Mesothelial cell of epicardium (in vitro differentiated cells): ENCODE measurements at places on chromosomes 5 and 9.

DNA sequence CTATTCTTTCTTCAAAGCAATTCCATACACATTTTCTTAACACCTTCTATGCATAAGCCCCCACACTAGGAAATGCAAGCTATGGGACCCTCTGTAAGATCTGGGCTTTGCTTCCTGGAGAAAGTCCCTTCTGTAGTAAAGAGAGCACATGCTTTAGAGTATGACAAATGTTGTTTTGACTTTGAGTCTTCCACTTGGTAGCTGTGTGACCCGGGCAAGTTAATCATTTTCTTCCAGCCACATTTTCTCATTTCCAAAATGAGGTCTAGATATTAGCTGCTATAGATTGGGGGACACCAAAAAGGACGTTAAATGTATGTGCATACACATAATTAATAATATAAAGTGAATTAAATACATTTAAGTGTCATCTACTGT, 334.0 kb downstream of the NFIB start:
- DNase-seq = no peak

DNA sequence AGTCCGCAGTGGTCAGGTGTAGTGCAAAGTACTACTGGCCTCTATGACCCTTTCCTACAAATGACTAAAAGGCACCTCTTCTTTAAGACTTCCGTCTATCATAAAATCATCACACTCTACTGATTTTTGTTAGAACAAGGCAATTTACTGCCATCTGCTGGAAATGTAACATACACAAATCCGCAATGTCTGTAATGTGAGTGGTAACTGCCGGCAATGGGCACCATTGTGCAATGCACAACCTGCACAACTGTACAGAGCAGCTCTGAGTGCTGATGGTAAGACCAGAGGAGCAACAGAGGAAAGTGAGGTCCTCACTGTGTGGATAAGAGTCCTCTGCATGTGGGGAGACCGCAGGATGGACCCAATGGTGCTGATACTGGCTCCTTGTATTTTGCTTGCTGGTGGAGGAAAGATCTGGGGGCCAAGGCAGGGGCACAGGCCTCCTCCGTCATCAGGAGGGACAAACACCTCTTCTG, 103.7 kb downstream of the ATPSCKMT start:
- DNase-seq = no peak

DNA sequence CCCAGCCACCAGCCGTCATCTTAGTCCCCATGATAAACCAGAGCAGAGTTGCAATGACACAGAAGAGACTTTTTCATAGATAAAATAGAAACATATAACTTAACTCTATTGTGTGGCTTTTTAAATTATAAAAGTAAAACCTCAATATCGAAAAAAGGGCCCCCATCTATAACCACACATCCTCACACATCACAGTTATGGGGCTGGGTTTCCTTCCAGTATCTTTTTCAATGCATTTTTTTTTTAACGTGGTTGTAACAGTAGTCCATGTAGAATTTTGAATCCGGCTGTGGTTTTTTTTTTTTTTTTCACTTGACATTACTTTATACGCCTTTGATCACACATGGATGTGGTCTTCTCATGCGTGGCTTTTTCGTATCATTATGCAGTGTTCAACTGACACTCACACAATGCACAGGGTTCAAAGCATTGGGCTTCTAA, 77.4 kb downstream of the CFAP77 start:
- no peak for DNase-seq

DNA sequence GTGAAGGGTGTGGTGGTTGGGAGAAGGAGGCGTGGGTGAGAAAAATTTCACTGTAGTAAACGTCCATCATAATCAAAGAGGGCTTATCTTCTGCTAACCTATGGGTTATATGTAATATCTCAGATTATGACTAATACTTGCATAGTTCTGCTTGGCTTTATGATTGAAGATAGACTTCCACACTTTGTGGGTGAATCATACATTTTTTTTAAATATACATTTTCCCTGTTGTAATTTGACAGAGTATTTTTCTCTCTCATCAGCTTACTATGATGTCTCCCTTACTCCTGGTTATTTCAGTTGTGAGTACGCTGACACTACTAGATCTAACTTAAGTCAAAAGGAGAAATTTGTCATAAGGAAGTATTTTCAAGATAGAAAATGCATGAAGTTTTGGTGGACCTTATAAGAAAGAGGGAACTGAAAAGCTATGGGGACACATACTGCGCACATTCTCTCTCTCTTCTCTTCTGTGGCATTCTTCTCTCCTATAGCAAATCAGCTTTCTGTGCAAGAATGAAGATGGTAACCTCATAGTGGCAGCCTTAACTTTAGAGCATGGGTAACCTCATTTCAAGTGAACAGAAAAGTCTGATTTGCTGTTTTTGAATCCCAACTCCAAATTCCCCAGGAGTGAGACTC, 4.9 kb upstream of the JAK2 start:
- DNase-seq = no peak

DNA sequence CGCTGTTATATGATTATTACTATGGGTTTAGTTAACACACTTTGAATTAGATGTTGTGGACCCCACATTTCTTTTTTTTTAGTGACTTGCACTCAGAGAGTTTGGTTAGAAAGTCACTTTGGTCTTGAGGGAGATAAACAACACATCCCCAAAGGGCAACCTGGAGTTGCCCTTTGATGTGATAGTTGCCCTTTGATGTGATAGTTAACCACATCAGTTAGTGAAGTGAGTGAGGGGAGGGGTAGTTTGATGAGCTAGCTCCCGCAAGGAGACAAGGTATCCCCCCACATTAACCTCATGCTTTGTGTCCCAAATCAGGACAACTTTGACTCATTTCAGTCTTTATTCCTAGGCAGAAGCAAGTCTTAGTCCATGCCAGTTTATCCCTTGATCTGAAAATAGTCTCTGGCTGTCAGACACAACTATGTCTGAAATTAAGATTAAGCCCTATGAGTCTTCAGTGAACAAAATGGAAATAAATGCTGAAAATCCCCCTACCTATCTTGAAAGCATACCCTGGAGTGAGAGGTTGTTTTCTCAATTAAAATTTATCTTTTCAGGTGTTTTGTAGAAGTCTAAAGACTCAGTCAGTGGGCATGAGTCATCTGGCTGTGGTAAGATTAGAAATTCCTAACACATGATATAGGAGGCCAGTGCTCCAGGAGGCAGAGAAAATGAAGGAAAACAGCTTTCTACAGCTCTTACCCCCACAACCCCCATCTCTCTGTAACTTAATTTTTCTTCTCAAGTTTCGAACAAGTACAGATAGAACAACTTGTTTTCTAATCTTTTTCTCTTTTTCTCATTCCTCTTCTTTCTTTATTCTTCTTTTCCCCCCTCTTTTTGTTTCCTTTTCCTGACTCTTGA, 208.9 kb upstream of the DMRTA1 start:
- no peak for DNase-seq

- DNase-seq = no peak
Observed at GRCh38 chr9:8745347-8745746, 945.8 kb upstream of the DMAC1 start.

- no peak for DNase-seq
Observed at GRCh38 chr9:129584136-129584535, 36.8 kb downstream of the C9orf50 start.

- DNase-seq = no peak
Observed at GRCh38 chr5:88881571-88881971, 1.4 kb downstream of the MEF2C start.

DNA sequence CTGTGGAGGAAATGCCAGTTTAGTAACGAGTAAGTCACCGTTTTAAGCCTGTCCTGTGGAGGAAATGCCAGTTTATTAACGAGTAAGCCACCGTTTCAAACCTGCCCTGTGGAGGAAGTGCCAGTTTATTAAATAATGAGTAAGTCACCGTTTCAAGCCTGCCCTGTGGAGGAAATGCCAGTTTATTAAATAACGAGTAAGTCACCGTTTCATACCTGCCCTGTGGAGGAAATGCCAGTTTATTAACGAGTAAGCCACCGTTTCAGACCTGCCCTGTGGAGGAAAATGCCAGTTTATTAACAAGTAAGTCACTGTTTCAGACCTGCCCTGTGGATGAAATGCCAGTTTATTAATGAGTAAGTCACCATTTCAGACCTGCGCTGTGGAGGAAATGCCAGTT, 18.9 kb upstream of the PDCD6 start:
- DNase-seq = no peak

DNA sequence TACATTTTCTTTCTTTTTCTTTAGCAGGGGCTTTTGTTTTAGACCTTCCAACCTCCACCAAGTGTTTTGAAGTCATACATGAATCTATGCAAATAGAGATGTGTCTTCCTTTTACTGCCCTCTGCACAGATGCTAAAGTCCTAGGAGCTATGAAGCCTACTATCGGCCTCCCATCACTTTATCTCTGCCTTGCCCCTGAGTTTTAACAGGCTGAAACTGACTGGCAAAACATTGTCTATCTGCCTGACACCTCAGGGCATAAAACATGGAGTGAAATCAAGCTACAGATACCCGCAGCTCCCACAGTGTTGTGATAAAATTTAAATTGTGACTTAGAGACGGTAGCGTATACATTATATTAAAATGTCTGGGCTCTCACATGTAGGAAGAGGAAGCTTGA, 604.6 kb upstream of the C9orf72 start:
- no peak for DNase-seq

DNA sequence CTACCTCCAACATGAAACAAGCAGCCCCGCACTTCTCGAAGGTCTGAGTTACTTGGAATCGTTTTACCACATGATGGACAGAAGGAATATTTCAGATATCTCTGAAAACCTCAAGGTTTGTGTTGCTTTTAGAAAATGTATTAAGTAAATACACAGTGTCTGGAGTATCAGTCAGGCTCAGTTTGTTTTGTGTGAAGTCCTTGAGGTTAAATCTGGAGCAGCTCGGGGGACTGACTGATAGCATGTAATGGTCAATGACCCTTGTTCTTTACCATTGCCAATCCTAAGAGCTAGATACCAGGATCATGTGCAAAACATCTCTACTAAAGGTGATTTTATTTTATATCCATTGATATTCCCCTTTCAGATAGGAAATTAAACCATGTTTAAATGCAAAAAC, 26.9 kb upstream of the LNPEP start:
- DNase-seq = no peak

DNA sequence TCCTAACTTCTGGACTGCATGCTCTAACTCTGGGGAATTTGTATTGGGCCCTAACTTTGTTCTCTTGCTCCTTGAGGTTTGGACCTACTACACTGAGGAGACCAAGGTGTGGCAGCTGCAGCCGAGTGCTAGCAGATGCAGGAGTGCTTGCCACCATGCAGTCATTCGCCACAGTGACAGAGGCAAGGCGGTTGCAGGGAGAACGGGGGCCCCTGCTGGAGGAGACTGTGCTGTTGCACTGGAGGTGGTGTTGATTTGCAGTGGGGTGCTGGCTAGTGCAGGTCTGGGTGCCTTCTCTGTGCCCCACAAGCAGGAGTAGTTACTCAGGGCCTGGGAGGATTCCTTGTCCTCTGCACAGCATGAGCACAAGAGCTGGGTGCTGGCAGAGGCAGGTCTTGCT, 22.4 kb upstream of the DIRAS2 start:
- DNase-seq = no peak

DNA sequence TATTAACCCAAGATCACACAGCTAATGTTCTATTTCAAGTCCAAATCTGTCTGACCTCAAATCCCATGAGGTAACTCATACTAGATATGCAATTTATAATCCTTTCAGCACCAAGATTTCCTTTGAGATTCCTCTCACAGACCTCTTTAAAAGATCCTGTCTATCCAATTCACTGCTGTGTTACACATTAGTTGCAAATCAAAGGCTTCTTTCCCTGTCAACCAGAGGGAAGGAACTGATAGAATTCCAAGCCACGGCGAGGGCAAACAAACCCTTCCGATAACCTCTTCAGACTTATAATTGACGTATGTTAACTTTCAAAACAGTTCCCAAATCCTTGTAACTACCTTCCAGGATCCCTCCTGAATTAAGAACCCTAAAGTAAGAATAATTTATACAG, 168.9 kb downstream of the DRD1 start:
- no peak for DNase-seq

DNA sequence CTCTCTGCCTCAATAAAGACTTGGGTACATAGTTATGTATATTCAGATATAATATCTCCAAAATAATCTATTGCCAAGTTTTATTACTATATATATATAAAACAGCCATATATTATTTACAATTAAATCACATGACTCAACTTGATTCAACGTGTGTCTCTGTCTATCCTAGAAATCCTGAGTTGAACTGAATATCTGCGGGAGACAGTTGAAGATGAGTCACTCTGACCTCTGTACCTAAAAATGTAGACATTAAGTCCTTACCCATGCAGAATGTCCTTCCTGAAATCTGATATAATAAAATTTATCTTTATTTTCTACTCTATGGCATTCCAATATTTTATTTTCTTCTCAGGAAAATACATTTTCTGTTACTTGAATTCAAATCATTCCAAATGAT, 218.2 kb upstream of the PRDM9 start:
- DNase-seq = no peak

- DNase-seq = no peak
Observed at GRCh38 chr5:172168311-172168710, 19.7 kb downstream of the STK10 start.

- no peak for DNase-seq
Observed at GRCh38 chr5:116492776-116493175, 81.8 kb downstream of the SEMA6A start.

GRCh38 chr9:73210886-73211666, 59.4 kb downstream of the ANXA1 start:
- DNase-seq = no peak

DNA sequence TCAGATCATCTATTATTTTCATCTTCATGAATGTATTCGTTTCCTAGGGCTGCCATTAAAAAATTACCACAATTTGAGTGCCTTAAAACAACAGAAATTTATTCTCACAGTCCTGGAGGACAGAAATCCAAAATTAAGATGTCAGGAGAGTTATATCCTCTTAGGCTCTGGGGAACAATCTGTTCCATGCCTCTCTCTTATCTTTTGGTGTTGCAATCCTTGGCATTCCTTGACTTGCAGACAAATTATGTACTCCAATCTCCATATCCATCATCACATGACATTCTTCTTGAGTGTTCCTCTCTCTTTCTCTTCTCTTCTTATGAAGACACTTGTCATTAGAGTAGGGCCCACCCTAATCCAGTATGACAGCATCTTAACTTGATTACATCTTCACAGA, 339.4 kb downstream of the EFNA5 start:
- no peak for DNase-seq

- no peak for DNase-seq
Observed at GRCh38 chr9:69542058-69542457, 130.1 kb downstream of the APBA1 start.

- no peak for DNase-seq
Observed at GRCh38 chr9:106816524-106816923, 46.4 kb upstream of the ZNF462 start.

- DNase-seq = peak; percentile 31
Observed at GRCh38 chr9:135886147-135886981, 21.0 kb downstream of the CAMSAP1 start.

DNA sequence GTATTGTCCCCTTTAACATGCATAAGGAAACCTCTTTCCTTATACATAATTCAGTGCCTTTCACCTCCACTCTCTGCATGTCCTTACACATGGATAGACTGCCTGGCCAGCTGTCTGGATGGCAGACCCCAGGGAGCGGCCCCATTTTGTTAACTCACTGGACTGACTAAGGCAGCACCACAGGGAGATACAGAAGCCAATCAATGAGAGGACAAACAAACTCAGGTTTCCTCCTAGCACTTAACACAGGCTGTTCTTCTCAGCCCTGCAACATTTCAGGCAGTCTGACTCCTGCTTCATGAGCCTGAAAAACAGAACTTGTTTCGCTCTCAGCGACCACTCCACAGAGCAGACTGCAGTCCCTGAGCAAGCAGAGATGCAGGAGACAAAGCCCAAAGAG, 135.4 kb upstream of the RASEF start:
- no peak for DNase-seq
